ENCODE measurements at places on chromosomes 5 and 9.

DNA sequence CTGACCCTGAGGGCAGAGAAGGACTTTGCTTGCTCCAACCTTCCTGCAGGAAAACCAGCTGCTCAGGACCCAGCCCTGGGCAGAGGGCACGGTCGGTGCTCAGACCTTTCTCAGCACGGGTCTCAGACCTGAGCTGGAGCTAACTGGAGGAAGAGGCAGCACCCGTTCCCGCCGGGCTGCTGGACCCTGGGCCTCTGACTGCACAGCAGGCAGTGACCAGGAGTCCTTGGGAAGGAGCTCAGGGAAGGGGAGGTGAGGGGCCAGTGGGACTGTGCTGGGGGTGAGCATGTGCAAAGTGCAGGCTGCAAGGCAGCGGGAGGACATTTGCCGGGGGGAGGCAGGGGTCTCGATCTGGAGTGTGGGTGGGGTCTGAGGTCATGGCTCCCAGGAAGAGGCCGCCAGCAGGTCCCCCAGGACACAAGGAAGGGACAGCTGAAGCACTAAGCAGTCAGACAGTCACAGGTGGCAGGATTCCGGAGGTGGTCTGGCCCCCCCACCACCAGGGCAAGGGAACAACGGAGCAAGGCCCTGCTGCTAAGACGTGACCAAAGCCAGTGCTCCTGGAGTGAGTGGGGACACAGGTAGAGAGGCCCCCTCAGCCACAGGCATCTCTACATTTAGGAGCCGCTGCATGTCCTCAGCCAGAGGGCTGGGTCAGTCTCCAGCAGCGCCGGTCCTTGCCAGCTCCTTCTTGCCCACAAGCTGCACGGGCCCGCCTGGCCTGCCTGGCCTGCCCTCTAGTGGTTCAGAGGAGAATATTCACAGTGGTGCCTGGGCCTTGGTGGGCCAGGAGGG is 4.8 kb upstream of the DPM2 start:
- peak; percentile 32 for DNase-seq

GRCh38 chr5:68049053-68049713 is 166.4 kb upstream of the PIK3R1 start:
- DNase-seq: no peak

GRCh38 chr5:88820581-88820980 is 62.4 kb downstream of the MEF2C start:
- DNase-seq: no peak

GRCh38 chr5:142756576-142756975 is 13.6 kb upstream of the ARHGAP26 start:
- no peak for DNase-seq

DNA sequence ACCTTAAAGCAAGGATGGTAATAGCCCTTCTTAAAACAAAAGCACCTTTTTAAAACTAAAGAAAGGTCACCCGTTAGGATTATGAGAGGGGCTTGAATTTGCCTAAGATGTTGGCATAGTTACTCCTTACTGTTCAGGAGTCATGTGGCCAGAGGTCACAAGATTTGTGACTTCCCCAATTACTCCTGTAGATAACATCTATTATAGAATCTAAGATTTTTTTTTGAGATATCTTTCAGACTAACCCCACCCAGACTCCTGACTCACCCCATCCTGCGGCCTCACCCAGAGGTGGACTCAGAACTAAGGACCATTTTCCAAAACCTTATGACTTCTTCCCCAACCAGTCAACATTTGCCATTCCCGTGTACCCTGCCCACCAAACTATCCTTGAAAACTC is 2.4 kb downstream of the CD180 start:
- DNase-seq: no peak

GRCh38 chr9:131126059-131126426 is 657 bp downstream of the NUP214 start:
- DNase-seq: no peak

DNA sequence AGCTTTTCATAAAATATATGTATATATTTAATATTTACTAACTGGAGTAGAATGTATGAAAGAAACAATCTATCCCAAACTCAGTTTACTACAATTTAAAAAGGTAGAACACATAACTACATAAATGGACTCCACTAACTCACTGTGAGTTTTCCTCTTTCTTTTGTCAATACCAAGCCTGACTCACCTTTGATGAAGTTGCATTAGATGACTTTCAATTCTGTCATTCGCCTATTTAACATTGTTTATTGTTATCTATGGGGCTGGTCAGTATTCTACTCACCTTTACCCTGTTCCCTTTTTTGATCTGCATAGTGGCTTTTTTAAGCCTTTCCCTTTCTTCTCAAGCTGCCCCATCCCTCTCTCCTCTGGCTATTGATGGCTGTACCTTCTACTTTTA is 629.7 kb downstream of the RAB3C start:
- DNase-seq: no peak

DNA sequence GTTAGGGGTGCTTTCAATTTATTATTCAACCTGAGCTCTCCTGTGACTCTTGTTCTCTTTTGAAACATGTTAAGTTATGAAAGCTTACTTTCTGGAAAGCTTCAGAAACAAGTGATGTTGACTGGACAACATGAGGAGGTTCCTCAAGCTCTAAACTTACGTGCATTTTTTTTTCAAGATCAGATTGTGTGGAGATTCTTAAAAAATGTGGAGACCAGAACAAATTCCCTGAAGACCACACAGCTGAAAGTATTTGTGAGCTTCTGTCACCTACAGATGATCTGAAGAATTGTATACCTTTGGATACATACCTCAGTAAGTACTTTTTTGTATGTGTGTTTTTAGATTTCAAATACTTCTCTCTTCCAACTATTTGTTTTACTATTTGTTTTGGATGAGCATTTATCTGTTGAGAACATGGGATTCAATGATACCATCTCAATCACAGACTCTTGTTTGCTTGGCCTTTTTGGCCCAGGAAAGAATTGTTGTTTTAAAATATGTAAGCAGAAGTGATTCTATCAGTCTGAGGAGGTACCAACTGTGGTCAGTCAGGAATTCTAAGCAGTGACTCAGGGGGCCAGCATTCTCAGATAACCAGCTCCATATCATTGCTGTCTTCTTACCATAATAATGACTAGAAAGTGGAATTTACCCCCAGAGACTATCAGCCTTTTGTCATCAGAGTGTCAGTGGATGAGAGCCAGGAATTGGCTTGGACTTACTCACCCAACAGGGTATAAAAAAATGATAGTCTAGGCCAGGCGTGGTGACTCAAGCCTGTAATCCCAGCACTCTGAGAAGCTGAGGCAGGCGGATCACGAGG is 34.4 kb upstream of the GLIPR2 start:
- DNase-seq: no peak

- DNase-seq: no peak
These were observed 31.6 kb upstream of the UBAC1 start for GRCh38 chr9:135992486-135993408.

- DNase-seq: no peak
These were observed 924 bp upstream of the NEURL1B start for GRCh38 chr5:172640139-172640538.

- DNase-seq: no peak
These were observed 398.1 kb downstream of the MAN2A1 start for GRCh38 chr5:110087829-110088228.

- DNase-seq: no peak
These were observed 354.8 kb downstream of the TMEM232 start for GRCh38 chr5:110371725-110372041.

DNA sequence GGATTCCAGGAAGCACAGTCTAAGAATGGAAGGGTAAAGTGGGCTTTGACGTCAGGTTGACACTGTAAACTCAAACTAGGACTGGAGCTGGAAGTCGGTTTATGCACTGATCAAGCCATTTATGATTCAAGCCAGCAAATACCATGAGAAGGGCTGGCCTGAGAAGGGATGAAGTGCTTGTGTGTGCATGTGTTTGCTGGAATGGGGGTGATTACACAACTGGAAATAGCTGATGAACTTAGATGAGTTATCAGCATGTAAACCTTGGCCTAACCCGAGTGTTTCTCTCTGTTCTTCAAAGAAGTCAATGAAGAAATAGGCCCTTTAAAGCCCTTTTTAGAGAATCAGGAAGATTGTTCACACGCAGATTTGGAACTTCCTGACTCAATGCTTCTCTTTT is 287.6 kb downstream of the RFX3 start:
- DNase-seq: no peak

- DNase-seq: no peak
These were observed 10.8 kb downstream of the STK10 start for GRCh38 chr5:172177176-172177575.

GRCh38 chr5:24376616-24377015 is 268.2 kb downstream of the CDH10 start:
- DNase-seq: no peak

GRCh38 chr5:22567983-22568382 is 285.2 kb downstream of the CDH12 start:
- no peak for DNase-seq

GRCh38 chr9:106417685-106418084 is 445.3 kb upstream of the ZNF462 start:
- DNase-seq: no peak

GRCh38 chr9:20376731-20377375 is 245.4 kb downstream of the MLLT3 start:
- DNase-seq: no peak

DNA sequence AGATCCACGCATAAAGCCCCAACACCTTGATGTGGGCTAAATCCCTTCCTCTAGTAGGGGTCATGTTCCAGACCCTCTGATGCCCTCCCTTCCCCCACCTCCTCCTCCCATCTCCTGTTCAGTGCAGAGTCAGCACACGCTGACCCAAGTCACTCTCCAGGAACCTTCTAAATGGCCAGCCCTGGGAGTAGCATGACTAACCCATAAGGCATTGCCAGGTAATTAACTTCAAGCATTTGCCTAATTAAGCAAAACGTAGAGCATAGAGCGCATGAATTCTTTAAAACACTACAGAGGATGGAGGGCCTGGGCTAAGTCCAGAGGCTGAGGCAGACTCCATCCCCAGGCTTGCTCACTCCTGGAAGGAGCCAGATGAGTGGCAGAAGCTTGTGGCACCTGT is 276.3 kb upstream of the MSX2 start:
- no peak for DNase-seq

DNA sequence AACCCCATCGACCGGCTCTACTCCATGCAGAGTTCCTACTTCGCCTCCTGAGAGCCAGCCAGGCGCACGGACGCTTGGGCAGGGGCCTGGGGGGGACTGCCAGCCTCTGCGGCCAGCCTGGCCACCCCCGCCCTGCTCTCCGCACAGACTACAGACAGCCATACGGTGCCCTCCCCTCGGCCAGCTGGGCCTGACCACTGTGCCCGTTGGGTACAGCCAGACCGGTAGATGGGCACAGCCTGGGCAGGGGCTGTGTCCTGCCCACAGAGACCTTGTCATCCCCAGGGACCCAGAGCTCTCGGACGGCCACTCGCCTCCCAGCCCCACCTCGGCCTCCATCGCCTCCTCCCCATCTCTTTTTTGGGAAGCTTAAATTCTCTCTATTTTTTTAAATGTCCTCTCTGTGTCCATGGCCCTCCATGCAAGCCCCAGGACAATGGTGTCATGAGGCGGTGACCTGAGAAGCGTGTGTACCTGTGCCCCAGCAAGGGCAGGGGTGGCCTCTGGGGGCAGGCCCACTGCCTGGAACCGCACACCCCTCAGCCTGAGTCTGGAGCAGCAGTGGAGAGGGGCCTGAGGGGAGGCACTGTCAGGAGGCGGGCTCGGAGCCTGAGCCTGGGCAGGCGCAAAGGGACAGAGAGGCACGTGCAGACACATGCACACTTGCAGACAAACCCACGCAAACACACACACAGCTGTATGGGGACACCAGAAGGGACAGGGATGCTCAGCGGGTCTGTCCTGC is 82.8 kb downstream of the LMX1B start:
- DNase-seq: no peak

DNA sequence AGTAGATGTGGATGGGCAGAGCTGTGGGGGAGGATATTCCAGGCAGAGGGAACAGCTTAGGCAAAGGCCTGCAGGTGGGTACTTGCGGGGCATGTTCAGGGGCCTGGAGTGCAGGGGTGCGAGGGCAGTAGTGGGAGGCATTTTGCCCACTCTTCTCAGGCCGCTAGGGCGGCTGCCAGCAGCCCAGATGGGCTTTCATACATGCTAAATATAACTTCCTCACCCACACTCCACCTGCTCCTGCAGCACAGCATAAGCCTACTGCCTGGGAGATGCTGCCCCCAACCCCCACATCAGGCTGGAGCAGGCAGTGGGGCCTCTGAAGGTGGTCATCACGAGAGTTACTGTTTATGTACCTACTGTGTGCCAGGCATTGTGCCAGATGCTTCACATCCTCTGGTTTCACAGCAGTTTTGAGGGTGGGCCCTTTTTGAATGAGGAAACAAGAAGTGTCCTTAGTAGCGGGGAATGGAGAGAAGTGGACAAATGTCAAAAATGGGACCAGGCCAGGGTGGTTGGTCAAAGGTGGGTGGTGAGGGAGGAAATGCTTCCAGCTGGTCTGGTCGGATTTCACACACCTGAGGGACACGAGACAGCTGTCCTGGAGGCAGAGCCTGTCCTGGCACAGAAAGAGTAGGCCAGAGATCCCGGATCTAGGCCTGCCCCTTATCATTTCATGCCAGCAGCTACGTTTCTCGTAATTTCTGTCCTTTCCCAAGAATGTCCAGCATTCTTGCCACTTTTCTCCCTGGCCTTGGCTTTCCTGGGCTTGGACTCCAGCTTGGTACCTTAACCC is 12.1 kb downstream of the RGS14 start:
- no peak for DNase-seq

DNA sequence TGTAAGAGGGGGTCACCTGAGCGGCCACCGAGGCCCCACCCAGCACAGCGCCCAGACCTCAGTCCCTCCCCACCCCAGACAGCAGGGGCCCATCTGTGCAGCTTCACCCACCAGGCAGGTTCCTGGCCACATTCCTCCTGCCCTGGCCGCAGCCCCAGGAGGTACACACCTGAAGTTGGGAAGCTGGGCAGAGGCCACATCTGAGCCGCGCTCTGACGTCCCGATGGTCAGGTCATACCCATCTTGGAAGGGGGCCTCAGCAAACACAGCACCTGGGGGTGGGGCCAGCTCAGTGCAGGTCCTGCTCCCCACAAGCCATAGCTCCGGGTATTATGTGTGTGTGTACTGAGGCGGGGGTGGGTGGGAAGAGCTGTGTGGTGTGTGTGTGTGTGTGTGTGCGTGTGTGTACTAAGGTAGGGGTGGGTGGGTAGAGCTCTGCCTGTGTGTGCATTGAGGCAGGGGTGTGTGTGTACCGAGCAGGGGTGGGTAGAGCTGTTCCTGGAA is 5.6 kb downstream of the SPOUT1 start:
- DNase-seq: no peak

- DNase-seq: no peak
These were observed 446 bp downstream of the NXNL2 start for GRCh38 chr9:88535226-88536022.

DNA sequence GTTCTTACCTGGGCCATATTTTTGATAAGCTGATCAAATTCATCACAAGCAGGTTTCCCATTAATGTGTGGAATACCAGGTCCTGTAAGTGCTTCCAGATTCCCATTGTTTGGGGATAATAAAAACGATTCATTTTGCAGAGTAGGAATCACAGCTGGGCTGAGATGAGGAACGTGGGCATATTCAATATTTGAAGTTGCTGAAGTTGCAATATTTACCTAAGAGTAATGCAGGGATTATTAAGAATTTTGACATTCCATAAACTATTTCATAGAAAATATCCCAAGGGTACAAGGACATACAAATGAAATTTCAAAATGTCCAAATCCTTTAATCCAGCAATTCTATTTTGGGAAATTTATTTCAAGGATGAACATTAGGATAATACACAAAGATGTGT is 55.1 kb downstream of the MPDZ start:
- no peak for DNase-seq

Data from effector CD8-positive, alpha-beta T cell (primary cell).